CD4-positive, alpha-beta T cell treated with Interleukin-15 for 4 hours (primary cell): ENCODE measurements at places on chromosomes 3 and 15.

GRCh38 chr15:98734466-98735199 lies 86.3 kb downstream of the IGF1R start:
- DNase-seq, result no peak

DNA sequence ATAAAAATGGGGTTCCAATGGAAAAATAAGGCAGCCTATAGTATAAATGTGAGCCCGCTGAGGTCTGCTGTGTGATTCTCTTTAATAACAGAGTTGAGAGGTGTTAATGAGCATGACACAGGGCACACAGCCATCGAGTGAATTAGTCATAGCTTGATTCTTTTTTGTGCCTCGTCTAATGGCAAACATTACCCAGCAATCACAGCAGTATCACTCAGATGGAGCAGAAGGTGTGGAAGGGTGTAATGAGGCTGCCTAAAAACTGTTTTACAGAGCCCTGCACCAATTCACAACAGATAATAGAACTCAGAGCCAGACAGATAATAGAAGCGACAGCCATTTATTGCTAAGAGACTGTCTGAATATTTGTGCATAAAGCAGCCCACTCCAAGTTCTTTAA lies 178.6 kb upstream of the TPRG1 start:
- no peak for DNase-seq

DNA sequence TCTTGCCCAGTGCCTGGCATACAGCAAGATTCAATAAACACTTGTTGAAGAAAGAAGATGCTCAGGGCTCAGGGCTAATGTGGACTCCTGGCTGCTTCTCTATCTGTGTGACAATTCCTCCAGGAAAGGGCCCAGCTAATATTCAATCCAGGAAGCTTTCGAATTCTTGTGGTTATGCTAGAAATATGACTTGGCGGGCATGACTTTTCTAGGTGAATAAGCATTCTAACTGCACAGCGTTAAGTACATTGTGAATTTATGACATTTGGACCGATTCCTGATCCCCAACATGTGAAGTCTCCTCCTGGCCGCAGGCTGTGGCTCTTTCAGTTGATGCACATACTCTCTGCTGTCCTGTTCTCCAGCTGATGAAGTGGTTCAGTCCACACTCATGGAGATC lies 117.0 kb downstream of the IMPG2 start:
- DNase-seq, result no peak

GRCh38 chr3:77620009-77620408 lies 580.1 kb downstream of the ROBO2 start:
- DNase-seq, result no peak

DNA sequence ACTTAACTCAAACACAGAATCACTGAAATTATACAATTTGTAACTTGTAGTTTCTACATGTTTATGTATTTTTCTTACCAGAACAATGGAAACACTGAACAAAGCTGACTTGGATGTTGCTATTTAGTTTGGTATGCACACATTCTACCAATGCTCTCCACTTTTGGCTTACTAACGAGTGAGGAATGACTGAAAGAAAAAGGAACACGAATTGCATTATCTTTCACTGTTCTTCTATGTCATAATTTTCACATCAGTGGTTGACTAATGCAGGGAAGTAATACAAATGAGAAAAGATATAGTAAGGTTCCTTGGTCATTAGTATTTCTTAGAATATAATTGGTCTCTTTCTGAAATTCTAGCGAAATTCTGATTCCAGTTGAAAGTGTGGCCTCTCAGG lies 9.8 kb upstream of the CNTN3 start:
- no peak for DNase-seq

DNA sequence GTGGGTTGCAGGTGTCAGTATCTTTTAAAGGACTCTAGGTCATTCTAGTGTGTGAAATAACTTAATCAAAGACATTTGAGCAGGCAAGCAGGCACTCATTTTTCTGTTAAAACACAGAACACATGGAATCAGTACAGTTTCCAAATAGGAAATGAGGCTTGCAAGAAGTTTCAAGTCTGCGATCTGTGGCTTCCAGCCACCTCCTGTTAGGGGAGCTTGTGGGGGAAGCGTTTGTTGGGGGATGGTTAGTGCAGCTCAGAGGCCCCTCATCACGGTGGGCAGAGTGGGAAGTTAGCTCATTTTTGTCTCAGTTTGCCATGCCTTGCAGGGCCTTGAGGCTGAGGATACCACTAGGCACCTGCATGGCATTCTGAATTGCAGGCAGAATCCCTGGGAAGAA lies 59.9 kb downstream of the SLC6A11 start:
- DNase-seq, result no peak

DNA sequence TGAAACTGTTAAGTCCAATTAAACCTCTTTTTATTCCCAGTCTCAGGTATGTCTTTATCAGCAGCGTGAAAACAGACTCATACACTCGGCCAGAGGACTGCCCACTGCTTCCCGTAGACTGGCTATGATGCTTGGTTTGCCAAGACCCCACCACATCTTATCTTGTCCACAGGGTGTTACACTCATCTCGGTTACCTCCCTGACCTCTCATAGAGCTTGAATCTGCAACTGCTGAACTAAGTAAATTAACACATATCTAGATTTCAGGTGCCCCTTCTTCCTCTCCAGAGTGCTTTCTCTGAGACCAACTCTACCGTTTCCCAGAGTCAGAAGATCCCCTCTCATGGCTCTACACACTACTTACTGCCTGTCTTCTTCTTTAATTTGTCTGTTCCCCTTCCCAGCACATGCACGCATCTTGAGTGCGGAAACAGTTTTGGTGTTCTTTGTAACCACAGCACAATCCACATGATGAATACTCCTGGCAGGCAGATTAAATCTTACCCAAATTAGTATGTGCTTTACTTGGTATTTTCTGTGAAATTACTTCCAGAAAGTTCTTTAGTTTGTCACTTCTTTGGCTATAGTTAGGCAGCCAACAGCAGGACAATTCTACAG lies 49.7 kb downstream of the CD200 start:
- DNase-seq, result no peak

GRCh38 chr3:77693147-77693546 lies 653.2 kb downstream of the ROBO2 start:
- DNase-seq, result no peak

GRCh38 chr15:88375234-88375927 lies 91.8 kb downstream of the MRPL46 start:
- no peak for DNase-seq

DNA sequence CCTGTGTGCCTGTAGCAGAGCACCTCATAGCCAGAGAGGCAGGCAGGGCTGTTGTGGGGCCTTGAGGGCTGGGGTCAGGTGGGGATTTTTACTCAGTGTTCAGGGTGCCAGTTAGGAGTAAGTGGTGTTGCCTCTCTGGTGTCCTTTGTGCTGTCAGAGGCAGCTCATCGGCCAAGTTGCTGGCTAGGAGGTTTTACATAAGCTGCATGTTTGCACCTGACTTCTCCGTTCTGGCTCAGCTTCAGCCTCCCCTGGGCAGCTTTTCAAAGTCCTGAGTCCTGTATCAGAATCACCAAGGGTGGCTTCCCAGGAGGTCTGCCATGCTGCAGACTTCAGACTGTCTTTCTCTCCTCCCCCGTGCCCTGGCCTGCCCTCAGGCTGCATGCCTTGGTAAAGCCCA lies 242.6 kb upstream of the TPM1 start:
- DNase-seq, result no peak

GRCh38 chr3:156604642-156605144 lies 49.8 kb upstream of the SSR3 start:
- no peak for DNase-seq

- DNase-seq, result no peak
Measured at GRCh38 chr3:134423153-134423552, 48.9 kb upstream of the AMOTL2 start.

GRCh38 chr3:128482666-128483656 lies 10.0 kb downstream of the GATA2 start:
- DNase-seq, result no peak

DNA sequence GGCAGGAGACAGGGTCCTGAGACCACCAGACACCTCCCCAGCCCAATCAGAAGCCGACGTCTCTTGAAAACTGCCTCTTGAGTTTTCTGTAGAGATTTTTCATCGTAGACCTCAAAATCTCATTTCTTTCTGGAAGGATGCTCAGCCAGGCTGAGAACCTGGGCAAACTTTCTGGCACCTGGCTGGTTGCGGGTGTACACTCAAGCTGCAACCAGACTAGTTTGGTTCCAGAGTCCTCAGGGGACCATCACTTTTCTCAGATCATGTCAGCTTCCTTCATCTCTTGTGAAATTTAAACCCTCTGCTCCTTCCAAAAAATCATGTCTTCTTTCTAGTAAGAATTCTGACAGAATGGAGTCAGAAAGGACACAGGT lies 45.1 kb downstream of the CMTM7 start:
- no peak for DNase-seq

DNA sequence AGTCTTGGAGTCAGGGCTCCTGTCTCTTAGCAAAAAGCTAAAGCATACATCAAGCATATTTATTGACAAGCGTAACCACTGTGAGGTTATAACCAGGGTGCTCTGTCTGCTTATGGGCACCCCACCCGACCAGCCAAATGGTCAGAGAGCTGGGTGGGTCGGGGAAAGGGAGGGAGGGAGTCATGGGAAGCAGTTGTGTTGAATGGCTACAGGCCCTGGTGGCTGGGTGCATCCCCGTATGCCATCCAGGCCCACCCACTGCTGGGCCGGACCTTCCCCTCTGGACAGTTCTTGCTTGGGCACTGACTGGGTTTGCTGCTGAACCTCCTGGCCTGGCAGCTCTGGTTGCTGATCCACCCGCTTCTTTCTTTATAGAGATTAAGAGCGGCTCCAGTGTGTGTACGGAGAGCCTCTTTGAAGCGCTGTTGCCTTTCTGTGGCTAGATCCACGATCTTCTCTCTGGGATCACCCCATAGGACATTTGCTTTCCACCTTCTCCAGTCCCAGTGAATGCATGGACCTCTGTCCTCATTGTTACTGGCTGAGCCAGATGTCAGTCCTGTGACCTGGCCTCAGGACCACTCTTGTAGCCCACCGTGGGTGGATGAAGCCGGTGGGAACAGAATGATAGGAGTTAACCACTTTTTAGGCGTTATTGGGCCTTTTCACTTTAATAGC lies 59.6 kb downstream of the SMAD3 start:
- no peak for DNase-seq

DNA sequence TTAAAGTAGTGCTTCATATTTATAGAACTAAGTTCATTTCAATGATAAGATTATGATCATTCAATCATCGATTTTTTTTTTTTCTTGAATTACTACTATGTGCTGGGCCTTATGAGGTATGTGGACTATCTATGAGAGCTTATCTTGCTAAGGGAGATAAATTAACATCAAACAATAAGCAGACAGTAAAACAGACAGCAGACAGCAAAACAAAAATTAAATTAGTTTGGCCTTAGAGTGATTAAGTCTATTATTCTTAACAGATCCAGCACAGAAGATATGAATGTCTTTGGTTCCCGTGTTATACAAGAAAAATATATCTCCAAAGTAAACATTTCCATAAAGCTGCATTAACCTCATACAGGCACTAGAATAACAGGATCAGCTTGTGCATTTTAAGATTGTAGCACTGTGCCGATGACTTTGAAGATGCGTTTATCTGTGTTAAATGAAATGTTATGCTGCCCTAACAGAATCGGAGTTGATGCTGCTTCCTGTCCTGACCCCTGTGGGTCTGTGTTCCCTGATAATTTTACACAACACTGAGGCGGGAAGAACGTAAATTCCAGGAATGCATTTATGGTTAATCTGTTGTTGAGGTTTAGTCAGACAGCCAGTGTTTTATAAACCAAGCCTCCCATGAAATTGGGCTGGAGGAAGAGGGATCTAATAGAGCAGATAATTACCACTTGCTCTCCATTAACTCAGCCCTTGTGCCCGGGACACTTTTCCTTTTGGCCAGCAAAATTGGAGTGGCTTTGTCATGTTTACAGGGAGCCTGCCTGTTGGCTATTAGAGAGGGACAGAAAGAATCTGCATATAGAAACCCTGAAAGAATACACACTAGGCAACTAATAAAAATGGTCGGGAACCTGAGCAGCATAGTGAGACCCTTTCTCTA lies 80.8 kb downstream of the GHSR start:
- DNase-seq, result no peak

GRCh38 chr3:6416049-6416661 lies 444.8 kb upstream of the GRM7 start:
- no peak for DNase-seq

DNA sequence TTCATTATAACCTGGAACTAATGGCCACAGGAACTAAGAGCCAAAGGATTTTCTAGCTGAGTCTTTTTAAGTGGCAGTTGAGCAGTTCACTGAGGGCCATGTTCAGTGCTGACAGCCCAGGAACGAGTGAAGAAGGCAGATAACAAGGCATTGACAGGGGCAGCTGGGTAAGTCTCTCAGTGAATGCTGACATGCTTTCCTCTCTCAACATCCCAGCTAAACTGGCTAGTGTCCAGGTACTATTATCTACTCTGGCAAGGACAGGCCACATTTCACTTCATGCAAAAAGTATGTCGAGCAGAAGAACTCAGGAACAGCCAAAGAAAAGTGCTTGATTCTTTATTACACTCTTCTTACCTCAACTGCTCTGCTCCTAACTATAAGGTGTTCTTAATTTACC lies 515.9 kb downstream of the NLGN1 start:
- DNase-seq, result no peak

GRCh38 chr3:139529662-139530061 lies 9.9 kb downstream of the RBP1 start:
- DNase-seq, result no peak

DNA sequence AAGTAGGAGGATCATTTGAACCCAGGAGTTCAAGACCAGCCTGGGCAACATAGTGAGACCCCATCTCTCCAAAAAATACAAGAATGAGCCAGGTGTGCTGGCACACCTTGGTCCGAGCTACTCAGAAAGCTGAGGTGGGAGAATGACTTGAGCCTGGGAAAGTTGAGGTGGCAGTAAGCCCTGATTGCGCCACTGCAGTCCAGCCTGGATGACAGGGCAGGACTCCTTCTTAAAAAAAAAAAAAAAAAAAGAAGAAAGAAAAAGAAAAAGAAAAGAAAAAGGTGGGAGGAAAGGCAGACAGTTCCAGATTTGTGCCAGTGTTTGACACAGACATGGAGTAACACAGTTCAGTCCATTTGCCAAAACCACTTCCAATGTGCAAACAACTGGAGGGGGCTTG lies 75.7 kb downstream of the ATP10A start:
- DNase-seq, result no peak

DNA sequence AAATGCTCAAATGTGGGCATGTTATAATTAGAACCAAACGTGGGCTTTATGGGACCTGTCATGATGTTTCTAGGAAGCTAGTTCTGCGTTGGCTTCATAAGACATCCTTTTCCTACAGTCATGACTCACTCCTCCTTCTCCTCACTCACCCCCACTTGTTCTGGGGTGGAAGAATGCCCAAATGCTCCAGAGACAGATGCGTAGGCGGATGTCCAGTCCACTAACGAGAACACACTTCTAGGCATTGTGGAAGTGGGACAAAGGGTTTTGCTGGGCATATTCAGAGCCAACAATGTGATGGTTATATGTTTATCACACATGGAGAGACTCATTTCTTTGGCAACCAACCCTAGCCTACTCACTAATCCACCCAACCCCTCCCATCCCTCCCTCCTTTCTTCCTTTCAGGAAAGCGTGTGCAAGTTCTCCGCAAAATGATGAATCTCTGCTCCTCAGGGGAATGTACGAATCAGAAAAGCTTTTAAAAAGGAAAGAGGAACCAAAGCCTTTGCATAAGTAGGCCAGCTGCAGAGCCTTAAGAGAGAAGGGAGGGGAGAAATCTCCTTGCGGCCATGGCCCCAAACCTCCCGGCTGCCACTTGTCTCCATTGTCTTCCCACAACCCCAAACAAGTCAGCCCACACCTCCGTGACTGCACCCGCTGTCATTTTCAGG lies 123.0 kb upstream of the SPRED1 start:
- no peak for DNase-seq

- DNase-seq, result no peak
Measured at GRCh38 chr15:30865257-30865656, 38.5 kb upstream of the FAN1 start.

GRCh38 chr3:36591959-36592358 lies 172.4 kb downstream of the DCLK3 start:
- DNase-seq, result no peak
